ENCODE measurements at places on chromosomes 1 and 21.

DNA sequence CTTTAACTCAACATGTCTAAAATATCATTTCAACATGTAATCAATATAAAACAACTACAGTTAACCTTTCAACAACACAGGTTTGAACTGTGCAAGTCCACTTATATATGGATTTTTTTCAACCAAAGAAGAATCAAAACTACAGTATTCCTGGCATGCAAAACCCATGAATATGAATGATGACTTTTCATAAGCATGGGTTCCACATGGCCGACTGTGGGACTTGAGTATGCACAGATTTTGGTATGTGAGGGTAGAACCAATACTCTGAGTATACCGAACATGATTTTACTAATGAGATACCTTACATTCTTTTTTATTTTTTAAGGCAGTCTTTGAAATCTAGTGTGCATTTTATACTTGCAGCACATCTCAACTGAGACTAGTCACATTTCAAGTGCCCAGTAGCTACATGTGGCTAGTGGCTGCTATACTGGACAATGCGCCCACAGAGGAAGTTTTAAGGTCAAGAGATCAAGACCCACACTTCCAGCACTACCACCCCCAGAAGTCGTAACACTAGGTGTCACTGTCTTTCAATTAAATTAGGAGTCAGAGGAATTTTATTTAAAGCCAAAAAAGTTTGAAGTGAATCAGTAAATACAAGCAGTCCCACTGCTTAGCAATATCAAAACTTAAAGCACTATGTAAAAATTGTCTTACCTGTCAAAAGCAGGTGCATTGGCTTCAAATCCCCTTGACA is 40.0 kb downstream of the SYNJ1 start:
- no peak for DNase-seq

DNA sequence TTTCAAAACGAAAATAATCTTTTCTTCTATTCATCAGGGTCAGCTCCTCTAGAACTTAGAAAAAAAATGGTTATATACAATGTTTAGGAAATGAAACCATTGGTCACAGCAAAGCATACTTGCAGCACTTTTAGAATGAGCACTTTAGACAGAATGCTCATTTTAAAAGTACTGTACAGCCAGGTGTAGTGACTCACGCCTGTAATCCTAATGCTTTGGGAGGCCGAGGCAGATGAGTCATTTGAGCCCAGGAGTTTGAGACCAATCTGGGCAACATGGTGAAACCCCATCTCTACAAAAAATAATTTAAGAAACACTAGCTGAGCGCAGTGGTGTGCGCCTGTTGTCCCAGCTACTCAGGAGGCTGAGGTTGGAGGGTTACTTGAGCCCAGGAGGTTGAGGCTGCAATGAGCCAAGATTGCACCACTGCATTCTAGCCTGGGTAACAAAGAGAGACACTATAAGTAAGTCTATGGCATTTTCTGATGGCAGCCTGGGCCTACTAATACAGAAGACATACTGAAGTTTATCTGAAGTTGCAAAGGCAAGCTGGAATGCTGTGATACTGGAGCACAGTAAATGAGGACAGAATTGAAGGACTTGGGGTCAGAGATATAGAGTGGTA is 48.9 kb upstream of the ZNF326 start:
- DNase-seq = peak; percentile 36

- DNase-seq = peak; percentile 15
Measured at GRCh38 chr1:1157914-1158710, 15.6 kb upstream of the TTLL10 start.

- DNase-seq = peak; percentile 76
Measured at GRCh38 chr1:153578490-153578889, 12.8 kb upstream of the S100A2 start.

DNA sequence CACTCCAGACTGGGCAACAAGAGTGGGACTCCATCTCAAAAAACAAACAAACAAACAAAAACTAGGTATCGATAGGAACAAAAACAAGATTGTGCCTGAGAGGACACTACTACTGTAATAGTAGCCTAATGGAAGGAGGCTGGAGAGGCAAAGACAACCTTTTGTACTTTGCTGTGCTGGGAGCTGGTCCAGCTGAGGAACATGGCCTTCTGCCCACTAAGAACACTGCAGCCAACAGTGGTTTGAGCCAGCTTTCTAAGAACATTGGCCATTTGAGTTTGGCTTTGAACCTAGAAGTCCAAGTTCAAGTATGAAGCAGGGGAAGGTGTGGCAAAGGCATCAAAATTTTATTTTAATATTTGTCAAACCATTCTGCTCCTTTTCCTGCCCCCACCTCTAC is 22.7 kb upstream of the RGS8 start:
- no peak for DNase-seq

DNA sequence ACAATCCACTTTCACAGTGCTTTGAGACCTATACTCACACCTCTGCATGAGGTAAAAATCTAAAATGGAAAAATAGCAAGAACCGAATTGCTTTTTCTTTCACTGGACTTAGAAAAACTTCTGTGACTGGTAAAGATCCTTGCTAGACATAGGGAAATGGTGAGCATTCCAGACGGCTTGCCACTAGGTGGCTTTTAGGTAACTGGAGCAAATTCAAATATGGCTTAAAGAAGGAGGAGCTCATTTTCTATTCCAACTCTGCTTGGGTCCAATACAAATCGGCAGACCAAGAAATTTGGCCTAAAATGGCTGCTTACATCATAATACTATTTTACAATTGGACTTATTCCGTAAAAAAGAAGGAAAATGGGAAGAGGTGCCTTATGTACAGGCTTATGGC is 977.9 kb downstream of the ADGRL2 start:
- DNase-seq = no peak

Data from fibroblast of skin of right quadriceps (primary cell).